ENCODE measurements at places on chromosomes 16 and 17.
A peak's percentile ranks its signal among the peaks of the same experiment; 100 is the strongest.

- DNase-seq, result no peak
These were observed 41.4 kb downstream of the LIG3 start for GRCh38 chr17:35021520-35022380.

GRCh38 chr16:83475108-83475507 lies 332.7 kb upstream of the HSBP1 start:
- DNase-seq, result peak; percentile 14

DNA sequence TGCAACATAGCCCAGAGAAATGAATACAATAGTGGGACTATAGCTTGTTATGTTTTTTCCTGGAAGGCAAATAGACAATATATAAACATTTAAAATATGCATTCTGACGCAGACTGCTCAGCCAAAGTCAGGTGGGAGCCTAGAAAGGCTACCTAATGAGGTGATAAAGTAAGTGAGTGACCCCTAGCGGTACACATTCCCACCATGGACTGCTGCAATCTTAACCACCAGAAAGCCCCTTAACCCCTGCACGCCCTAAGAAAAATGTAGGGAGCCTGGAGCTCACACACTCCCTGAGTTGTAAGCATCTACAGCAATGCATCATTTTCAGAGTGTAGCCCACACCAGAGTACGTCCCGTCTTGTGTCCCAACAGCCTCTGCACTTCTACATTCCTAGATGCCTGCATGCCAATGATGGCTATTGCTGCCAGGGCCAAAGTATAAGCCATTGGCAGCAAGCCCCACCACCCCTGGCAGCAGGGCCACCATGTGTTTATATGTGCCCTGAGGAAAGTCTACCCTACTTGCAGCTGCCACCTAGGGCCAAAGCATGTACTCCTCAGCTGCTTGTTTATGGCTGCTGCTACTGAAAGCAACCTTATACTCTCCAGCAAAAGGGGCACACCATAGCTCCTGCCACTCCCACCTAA lies 127.6 kb downstream of the KIF2B start:
- DNase-seq, result no peak

DNA sequence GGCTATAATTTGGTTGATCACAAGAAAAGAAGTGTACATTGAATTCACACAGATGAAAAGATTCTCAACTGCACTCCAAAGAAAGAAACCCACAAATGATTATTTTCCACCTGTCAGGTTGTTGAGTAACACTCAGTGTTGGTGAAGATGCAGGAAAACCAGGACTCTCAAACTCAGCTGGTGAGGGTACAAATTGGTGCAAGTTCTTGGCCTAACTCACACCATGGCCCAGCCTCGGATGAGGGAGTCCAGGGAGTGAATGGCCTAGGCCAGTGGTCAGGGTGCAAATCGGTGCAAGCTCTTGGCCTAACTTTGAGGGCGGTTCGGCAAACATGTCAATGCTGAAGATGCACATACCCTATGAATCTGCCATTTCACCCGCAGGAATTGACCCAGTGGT lies 8.6 kb downstream of the SCNN1B start:
- DNase-seq, result no peak

DNA sequence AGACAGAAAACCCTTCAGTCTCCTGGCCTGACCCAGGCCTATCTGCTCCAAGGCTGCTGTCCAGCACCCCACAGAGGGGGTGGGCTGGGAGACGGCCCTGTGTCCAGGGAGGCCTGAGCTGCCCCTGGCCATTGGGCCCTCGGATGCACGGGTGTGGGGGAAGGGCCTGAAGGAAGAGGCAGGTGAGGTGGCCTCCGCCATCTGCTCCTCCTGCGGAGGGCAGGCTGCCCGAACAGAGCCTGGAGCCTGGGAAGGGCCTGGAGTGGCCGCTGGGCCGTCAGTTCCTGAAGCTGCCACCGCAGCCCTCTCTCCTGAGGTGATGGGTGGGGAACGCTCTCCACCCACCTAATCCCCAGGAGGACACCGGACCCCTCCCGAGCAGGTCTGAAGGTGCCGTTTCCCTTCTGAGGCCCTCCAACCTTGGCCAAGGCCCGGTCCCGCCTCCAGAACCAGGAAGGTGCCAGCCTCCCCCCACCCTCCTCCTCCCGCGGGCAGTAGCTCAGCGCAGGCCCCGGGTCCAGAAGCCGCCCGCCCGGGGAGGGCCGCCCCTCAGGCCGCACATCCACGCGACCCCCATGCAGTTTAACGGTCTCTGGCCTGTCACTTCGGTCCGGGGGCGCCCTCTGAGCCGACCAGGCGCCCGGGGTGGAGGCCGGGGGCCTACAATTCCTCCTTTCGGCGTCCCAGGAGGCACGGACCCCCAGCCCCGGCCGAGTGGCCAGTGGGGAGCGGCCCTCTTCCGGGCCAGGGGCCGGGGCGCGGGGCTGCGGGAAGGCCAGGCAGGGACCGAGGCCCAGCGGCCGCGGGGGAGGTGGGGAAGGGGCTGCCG lies 835 bp downstream of the FBXL16 start:
- DNase-seq, result no peak

DNA sequence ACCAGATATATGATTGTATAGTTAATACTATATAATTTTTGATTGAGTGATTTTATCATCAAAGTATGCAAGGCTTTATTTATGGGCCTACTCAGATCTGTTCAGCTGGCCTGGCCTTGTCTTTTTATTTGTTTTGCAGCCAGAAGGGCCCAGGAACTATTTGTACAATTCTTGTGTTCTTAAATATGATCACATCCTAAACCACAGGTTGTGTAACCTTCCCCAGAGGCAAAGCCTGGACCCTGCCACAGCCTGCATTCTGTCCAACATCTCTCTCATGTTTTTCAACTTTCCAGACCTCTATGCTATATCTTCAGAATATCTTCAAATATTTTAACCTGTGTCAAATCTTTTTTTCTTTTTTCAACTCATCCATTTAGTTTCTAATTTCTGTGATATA lies 410.4 kb upstream of the MON1B start:
- no peak for DNase-seq

DNA sequence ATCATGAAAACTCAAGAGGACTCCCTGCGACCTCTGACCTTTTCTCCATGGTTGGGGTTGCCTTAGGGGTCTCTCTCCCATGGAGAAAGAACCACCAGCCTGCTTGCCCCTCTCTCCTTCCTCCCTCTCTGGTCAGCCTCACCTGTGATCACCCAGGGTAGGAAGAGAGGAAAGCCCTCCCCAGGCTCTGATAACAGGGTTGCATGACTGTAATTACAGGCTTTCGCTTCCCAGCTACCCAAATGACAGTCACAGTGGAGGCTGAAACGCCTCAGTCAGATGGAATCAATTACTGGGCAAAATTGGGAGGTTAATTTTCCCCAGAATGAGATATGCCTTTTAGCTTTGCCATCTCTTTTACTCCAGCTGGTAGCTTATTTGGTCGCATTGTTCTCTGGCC lies 265.8 kb upstream of the SOX9 start:
- DNase-seq, result no peak

GRCh38 chr16:30557707-30557956 lies 542 bp downstream of the ZNF764 start:
- DNase-seq, result no peak

DNA sequence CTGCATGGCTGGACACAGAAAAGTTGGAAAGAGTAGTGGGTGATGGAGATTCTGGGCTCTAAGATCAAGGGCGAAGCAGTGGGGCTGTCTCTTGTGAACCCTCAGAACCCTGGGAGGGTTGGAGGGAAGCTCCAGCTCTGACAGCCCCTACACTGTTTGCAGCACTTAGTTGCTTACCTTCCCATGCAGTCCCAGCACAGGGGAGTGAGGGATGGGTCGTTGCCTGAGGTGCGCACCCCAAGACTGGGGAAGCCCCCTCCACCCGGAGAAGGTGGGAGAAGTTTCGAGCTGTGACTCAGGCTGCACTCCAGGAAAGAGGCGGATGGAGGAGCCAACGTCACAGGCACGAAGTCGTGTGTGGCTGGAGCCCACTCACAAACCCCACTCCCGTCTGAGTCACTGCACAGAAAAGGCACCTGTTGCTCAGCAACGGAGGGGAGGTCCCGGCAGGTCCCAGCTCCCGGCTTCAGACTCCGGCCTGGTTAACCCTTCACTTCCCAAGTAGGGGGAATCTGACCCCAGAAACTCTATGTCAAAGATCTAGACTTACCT lies 60.1 kb downstream of the AIPL1 start:
- no peak for DNase-seq

GRCh38 chr17:63848834-63849689 lies 6.6 kb upstream of the SMARCD2 start:
- peak; percentile 91 for DNase-seq

GRCh38 chr16:88067530-88068411 lies 116.5 kb downstream of the BANP start:
- no peak for DNase-seq

DNA sequence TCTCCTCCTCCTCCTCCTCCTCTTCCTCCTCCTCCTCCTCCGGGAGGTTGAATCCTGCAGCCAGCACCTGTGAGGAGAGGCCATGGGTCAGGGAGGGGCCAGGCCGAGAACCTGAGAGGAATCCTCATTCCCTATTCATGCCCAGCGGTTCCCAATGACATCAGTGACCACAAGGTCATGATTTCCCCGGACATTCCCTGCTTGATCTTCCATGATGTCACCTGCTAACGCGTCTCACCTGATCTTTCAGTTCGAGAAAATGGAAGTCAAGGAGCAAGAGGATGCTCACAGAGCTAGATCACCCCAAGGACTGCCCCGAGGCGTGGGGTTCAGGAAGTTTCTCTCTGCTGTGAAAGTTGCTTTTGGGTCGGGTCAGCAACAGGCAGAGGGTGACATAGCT lies 5.4 kb downstream of the APOBR start:
- no peak for DNase-seq

GRCh38 chr16:84331998-84332780 lies 36.1 kb upstream of the ATP2C2 start:
- no peak for DNase-seq

DNA sequence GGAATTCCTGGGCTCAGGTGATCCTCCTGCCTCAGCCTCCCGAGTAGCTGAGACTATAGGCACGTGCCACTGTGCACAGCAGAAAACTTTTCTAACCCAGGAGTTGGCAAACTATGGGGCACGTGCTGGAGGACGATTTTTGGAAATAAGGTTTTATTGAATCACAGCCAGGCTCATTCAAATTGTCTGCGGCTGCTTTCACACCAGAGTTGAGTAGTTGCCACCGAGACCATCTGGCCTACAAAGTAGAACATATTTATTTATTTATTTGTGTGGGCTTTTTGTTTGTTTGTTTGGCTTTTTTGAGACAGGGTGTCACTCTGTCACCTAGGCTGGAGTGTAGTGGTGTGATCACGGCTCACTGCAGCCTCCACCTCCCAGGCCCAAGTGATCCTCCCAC lies 7.4 kb upstream of the PGS1 start:
- no peak for DNase-seq

DNA sequence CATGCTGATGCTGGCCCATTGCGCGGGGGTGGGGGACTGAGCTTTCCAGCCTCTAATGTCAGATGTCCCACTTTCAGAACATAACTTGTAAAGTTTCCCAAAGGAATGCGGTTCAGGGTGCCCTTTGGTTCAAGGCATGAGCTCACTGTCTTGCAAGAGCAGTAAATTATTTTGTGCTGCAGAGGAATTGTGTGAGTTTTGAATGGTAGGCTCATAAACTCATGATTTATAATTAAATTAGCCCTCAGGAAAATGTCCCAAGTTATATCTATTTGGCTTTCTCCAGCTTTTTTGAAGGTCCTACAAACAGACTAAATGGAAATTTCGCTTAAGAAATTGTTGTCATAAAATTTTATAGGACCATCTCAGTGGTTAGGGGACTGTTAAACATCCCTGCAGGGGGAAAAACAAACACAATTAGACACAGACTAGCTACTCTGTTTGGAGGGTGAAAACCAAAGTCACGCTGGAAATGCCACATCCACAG lies 321.8 kb downstream of the HS3ST3B1 start:
- DNase-seq, result no peak

- no peak for DNase-seq
These were observed 50.0 kb downstream of the OTOA start for GRCh38 chr16:21713549-21714368.

DNA sequence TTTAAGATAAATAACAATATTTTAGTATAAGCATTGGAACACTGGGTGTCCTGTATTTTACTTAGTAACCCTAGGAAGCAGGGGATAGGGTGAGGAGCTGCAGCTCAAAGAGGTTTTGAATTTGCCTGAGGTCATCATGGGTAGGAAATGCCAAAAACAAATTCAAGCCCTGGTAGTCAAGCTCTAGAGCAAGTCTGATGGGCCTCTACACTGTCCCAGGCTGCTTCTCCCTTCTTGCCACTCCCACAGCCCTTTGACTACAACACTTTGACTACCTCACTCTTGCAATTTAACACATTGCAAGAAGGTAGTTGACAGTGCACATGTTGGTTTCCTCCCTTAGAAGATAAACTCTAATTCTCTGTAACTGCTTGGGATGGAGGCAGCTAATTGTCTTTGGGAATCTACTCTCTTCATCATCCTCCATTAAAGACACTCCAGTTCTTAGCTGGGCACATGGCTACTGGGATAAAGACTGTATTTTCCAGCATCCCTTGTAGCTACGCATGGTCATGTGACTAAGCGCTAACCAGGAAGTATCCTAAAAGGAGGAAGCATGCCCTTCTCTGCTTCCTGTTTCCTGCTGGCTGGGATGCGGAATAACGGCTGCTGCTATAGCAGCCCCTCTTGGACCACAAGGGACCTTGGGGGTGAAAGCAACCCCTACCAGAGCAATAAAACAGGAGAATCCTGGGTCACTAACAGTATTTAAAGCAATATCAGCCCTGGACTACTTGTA lies 30.7 kb upstream of the SSTR2 start:
- no peak for DNase-seq

DNA sequence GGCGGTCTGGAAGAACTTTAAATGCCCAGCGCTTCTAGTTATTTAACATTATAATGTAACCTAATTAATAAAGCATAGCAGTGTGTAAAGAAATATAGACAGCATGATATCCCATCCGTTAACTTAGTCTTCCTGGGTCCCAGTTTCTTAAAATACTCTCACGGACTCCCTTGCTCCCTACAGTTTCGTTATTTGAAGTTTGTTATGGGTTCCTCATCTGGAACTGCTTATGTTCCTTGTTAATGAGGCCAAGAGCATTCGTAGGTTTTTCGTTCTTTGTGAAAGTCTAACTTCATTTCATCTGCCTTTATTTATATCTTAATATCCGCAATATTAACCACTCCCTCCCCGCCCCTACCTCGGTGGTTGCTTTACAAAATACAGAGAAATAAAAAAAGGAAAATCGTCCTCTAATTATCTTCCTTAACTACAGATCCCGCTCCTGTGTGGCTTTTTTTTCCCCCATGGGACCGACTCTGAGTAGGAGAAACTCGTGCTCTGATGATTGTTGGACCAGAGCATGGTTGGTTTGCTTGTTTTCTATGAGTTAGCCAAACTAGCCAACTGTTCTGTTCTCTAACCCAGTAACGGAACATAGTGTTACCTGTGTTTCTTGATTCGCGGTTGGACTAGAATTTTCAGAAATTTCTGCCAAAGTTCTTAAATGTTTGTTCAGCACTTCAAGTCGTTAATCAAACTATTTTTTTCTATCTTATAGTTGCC lies 863 bp downstream of the ADPRM start:
- DNase-seq, result no peak

All from NCI-H460 (cell line).